Left renal cortex interstitium (tissue), 4 donors: ENCODE measurements at places on chromosomes 12 and 14. TPM values are rescaled to one million over a fixed set of nuclear protein-coding genes. Genes with fewer than 3 reads are reported as not detected.

GRCh38 chr14:104148433-104149277 lies 10.3 kb downstream of the KIF26A start:
- DNase-seq: no peak

GRCh38 chr12:88737838-88738472 lies 157.7 kb upstream of the KITLG start:
- DNase-seq: no peak

- DNase-seq: no peak
These were observed 217.5 kb upstream of the PPFIA2 start for GRCh38 chr12:81976661-81977060.

Gene DACT1
- 39.4 TPM for polyA plus RNA-seq

Gene DAO
- polyA plus RNA-seq: 1.8 TPM
